ENCODE measurements at places on chromosomes 2 and 18.
A peak's percentile ranks its signal among the peaks of the same experiment; 100 is the strongest.

DNA sequence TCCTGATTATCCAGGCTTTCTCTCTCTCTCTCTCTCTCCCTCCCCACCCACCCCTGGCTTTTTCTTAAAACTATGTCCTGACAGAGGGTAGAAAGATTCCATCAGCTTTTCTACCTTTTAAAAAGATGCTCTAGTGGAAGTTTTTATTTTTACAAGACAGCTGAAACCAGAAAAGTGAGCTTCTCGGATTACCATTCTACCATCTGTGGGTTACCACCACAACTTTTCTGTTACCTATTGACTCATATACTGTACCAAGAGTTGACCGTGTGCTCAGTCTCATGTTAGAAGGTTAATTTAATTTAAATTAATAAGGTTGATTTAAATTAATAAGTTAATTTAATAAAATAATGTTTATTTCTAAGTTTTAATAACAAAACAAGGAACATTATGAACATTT lies 137.6 kb downstream of the UPP2 start:
- no peak for DNase-seq

- no peak for DNase-seq
These were observed 469.3 kb downstream of the METTL4 start for GRCh38 chr18:2102022-2102421.

DNA sequence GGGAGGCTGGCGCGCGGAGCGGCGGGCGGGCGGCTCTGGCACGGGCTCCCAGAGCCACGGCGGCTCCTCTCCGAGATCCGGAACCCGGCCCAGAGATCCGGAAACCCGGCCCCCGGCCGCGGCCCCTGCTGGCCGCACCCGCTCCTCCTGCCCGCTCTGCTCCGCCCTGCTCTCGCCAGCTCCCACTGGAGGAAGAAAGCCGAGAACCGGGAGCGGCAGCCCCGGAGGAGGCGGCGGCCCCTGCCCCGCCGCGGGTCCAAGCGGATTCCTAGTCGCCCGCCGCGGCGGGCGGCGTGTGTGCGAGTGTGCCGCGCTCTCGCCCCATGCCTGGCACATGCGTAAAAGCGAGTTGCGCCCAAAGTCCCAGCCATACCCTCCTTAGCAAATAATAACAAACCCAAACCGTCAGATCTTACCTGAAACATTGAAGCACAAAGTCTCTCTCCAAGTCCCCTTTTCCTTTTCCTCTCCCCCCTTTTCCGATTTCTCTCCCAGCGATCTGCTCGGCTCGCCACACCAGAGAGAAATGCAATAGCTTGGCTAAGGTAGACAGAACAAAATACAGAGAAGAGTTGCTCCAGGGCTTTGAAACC lies 108.7 kb upstream of the KCTD1 start:
- peak; percentile 60 for DNase-seq

GRCh38 chr2:146826388-146826787 lies 1018.4 kb upstream of the ACVR2A start:
- no peak for DNase-seq

DNA sequence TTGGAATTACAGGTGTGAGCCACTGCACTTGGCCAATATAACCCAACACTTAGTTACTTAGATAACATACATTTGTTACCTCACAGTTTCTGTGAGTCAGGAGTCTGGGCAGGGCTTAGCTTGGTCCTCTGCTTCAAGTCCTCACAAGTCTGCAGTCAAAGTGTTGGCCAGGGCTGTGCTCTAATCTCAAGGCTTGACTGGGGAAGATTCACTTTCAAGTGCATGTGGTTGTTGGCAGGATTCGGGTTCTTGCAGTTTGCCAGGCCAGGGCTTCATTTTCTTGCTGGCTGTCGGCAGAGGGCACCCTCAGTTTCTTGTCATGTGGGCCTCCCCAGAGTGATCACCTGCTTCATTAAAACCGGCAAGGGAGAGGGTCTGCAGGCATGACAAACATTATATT lies 103.7 kb downstream of the SLC4A3 start:
- no peak for DNase-seq

DNA sequence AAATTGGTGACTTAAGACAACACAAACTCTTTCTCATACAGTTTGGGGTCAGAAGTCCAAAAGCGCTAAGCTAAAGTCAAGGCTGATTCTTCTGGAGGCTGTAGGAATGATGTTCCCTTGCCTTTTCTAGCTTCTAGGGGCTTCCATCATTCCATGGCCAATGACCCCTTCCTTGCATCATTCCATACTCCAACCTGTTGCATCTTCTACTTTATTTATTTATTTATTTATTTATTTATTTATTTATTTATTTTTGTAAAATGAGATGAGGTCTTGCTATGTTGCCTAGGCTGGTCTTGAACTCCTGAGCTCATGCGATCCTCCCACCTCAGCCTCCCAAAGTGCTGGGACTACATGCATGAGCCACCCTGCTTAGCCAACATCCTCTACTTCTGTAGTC lies 44.7 kb upstream of the C1D start:
- no peak for DNase-seq

- no peak for DNase-seq
These were observed 87.7 kb downstream of the GATA6 start for GRCh38 chr18:22257022-22257543.

DNA sequence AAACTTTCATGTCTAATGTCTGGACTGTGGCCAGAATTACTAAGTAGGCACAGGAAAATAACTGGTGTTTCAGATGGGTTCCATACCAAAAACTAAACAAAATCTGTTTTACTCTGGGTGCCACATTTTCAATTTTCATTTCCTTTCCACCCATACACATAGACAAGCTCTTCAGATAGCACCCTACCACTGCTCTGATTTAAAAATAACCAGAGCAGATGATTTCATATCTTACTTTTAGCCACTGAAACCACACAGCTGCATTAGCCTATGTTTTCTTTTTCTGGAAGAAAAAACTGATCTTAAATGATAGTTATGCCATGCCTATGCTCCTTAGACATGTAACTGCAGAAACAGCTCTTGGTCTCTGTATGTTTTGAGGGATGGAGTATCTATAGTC lies 647.6 kb downstream of the CPS1 start:
- no peak for DNase-seq

GRCh38 chr2:130726614-130727180 lies 2.2 kb upstream of the GPR148 start:
- no peak for DNase-seq

DNA sequence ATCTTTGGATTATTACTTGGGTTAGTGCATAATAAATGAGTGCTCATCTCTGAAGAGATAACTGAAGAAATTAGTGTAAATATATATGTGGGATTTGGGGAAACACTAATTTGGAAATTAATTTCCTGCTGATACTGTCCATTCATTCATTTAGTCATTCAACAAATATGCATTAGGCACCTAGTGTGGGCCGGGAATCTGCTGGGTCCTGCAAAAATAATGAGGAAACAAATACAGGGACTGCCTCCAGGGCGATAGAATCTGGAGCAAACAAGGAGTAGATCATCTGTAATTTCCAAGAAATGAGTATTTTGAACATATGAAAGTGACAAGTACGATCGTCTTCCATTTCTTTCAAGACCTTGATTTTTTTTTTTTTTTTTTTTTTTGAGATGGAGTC lies 203.7 kb upstream of the LYPD1 start:
- DNase-seq = no peak

DNA sequence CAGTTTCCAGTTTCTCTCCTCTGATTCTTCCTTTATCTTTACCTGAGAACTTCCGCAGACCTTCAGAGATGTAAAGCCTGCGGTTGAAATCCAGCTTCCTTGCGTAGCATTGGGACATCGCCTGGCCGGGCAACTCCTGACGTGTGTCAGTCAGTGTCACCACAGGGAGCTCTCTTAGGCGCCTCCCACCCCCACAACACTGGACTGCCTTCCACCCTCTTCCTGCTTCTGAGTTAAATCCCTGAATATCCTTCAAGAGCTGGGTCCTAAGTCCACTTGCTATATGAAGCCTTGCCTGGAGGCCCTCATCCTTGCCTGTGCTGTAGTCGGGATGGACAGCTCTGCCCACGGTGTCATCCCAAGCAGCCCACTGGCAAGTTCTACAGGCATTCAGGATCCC lies 179.4 kb downstream of the SEPTIN10 start:
- DNase-seq = no peak

DNA sequence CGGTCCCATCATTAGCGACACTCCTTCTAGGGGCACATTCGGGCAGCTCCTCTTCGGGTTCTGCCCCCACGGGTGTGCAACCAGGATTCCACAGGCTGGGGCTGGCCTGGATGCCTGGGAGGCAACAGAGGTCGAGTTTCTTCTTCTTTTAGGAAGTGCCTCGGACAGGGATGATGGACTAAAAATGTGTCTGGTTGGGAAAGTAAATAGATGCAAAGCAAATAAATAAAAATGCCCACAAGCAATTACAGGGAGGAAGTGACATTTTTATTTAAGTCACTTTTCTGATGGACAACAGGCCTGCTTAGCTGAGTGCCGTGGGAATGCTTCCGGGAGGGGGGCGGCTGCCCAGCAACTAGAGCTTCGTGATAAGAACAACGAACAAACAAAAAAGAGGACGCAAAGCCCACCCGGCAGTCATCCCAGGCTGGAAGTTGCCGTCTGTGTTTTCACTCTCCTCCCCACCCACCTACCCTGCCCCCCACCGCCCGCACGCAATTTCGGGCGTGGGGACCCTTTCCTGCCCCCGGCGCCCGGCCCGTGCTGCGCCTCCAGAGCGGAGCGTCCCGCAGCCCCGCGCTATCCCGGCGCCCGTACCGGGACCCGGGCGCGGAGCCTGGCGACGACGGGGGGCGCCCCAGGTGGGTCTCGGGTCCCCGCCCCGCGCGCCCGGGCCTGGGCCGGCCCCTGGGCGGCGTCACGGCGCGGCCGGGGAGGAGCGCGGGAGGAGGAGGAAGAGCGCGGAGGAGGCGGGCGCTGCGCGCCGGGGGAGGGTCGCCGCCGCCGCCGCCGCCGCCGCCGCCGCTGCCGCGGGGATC lies 412 bp upstream of the NCK2 start:
- peak; percentile 48 for DNase-seq

DNA sequence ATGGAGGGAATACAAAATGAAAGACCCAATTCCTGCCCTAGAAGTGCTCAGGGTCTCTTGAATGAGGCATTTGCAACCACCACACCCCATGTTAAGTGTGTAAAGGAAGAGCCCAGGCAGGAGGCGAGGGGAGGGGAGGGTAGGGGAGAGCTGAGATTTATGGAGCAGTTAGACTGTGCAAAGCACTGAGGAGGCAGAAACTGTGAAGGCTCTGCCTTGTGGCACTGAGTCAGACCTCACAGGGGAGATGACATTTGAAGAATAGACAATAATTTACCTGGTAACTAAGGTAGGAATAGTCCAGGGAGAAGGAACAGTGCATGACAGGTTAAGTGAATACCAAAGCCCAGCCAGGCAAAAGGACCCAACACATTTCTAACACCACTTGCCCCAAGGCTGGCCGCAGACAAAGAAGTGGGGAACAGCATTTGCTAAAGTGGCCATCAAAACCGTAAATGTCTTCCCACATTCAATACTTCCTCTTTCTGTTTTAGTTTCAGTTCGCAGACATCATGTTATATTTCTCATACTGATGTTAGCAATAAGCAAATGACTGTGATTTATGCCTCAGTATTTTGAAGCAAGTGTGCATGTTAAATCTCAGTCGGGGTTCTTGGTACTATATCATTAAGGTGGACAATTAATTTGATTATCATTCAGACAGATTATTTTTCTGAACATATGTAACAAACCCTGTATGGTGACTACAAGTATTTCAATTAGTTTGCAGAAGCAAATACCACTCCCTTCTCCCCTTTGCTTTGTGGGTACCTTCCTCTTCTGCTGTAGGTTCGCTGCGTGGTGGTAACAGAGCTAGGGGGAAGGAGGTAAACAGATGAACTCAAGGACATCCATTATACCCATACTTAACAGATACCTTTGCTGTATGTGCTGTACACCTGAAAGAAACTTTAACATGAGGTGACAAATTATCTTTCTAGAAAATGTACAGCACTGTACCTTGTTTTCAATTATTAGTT lies 27.5 kb downstream of the CDH20 start:
- DNase-seq = no peak

DNA sequence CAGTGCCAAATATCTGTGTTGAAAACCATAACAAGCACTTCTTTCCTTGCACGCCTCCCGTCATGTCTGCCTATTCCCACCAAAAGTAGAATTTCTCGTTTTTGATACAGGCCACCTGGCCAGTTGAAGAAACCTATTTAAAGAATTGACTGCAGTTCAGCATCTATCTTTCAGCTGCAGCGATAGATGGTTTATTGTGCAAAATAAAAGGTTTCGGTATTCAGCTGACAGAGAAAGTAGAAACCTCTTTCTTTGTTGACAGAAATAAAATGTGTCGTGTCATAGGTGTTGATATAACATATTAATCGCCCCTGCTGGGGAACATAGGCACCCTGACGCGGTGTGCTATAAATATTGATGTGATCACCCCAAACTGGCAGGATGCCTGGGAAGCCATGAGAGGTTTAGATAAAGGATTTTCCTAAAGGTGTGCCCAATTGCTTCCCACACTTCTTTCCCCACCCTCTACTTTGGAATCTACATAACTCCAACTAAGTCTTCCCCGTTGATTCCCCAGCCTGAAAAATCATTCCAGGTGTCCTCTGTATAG lies 570.4 kb downstream of the CCDC85A start:
- no peak for DNase-seq

DNA sequence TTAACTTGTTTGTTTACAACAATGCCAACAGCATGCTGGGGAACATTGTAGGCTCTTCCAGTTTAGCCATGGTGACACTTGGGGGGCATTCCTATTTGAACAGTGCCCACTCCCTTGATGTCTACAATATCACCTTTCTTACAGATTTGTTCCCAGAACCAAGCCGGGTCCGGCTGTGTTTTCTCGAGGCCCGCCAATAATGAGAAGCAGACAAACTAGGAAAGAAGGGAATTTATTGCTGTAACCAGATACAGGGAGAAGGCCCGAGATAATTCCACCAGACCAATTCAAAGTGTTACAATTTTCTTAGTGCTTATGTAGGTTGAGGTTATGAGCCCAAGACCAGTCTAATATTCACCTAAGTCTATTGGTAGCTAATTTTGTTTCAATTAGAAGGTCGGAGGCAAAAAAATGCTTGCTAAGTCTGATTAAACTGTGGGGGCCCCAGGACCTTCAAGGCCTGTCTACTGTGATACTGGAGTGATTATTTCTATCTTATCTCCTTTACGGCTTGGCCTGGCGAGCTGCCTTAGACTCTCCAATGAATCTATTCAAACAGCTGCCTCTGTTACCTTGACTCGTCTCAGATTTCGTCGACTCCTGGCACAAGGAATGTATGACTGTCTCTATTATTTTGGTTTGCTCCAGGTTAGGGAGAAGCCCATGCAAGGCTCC lies 59.1 kb upstream of the PSME4 start:
- no peak for DNase-seq

- DNase-seq = no peak
These were observed 36.5 kb downstream of the BCL2L11 start for GRCh38 chr2:111157071-111157661.

GRCh38 chr2:56449002-56449431 lies 265.2 kb downstream of the CCDC85A start:
- no peak for DNase-seq

- DNase-seq = no peak
These were observed 93.2 kb upstream of the CCDC150 start for GRCh38 chr2:196546151-196546919.

GRCh38 chr2:198053148-198053547 lies 248.8 kb downstream of the PLCL1 start:
- DNase-seq = no peak
